ENCODE measurements at places on chromosomes 2 and 18.

DNA sequence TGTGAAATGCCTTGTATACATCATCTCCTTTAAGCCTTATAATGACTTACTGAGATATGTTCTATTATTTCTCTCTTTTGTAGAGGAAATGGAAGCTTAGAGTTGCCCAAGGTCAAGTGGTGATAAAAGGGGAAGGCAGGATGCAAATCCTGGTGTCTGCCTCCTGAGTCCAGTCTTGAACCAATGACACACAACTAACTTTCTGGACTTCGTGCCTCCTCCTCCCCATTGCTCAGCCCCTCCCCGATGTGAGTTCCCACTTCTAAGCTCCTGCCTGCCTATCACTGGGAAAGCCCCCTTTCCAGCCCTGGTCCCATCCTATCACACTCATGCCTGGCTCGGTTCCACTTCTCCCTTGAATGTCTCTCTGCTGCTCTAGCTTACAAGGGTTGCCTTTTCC, 6.9 kb upstream of the CTIF start:
- no peak overlapping the region for H3K27ac ChIP-seq
- no peaks in the 10 kb centered on the region for H3K36me3 ChIP-seq
- H3K4me3 ChIP-seq: no peak overlapping the region
- H3K4me1 ChIP-seq: peaks cover 4% of the 10 kb centered on the region
- DNase-seq: no peak

GRCh38 chr2:105371810-105372209, 27.0 kb downstream of the FHL2 start:
- peaks cover 6% of the 10 kb centered on the region for H3K27me3 ChIP-seq
- DNase-seq: no peak
- H3K36me3 ChIP-seq: no peaks in the 10 kb centered on the region

DNA sequence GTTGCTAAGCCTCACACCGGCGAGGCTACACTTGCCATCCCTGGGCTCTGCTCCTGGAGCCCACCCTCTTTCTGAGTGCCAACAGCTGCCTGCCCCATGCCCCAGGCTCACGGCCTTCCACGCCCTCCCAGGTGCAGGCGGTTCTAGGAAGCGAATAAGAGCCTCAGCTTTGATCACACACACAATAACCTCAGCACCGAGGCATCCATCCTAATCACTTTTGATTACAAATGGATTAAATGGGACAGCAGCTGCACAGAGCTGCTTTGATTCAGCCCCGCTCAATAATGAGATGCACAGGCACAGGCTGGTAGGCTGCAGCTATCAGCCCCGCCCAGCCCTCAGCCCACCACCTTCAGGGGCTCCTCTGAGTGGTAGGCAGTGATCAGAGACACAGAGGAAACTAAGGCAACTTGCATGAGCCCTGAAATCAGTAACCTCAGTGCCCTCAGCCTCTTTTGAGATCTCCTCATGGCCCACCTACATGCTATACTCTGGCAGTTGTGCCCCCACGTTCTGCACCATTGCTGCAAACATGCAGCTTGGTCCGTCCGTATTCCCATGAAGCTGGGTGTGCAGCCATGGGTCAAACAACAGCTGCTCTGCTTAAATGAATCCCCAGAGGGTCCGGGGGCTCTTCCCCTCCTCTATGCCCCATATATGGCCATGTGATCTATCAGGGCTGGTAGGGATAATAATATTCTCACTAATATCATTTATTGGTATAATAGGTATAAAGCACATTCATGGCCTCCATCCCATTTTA, 171.4 kb downstream of the SETBP1 start:
- no peak overlapping the region for H3K4me3 ChIP-seq
- no peak overlapping the region for H3K27ac ChIP-seq
- no peaks in the 10 kb centered on the region for H3K4me1 ChIP-seq
- H3K27me3 ChIP-seq: peaks cover 17% of the 10 kb centered on the region
- H3K36me3 ChIP-seq: no peaks in the 10 kb centered on the region
- DNase-seq: no peak

DNA sequence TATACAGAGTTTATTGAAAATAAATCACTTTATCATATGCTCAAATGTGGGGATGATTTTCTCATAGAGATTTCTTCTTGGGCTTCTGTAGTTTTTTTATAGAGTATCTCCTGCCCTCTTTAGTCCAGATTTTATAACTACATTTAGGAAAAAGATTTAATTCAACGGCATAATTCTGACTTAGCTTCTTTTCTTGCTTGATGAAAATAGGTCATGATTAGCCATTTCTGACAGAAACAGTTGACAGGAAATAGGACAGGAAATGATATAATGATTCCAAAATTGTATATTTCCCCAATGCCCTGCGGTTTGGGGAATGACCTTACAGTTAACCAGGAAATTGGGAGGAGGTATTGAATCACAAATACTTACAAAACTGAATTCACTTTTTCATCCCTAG, 1531.9 kb upstream of the ACVR2A start:
- DNase-seq: no peak
- no peak overlapping the region for H3K4me3 ChIP-seq
- no peak overlapping the region for H3K27ac ChIP-seq

All from activated naive CD4-positive, alpha-beta T cell treated with anti-CD3 and anti-CD28 coated beads, Interleukin-2, amount 10 ng/mL, durations not matched to agents 7 days and 5 days (primary cell).